ENCODE measurements at places on chromosomes 12 and 14. TPM values are rescaled to one million over a fixed set of nuclear protein-coding genes. Genes with fewer than 3 reads are reported as not detected.

CLECL1 gene
- not detected for total RNA-seq

KLHL33 gene
- total RNA-seq: not detected

COCH gene
- total RNA-seq: not detected

ABCC9 gene
- total RNA-seq: 0.34 TPM

TAS2R42 gene
- not detected for total RNA-seq

IQSEC3 gene
- under 0.01 TPM for total RNA-seq

CMA1 gene
- total RNA-seq: not detected

TSHR gene
- total RNA-seq: not detected

PTCSC3 gene
- total RNA-seq: not detected

SOCS4 gene
- total RNA-seq: 22.2 TPM

ANKRD33 gene
- total RNA-seq: not detected

MRPL51 gene
- 94.7 TPM for total RNA-seq

PDZRN4 gene
- total RNA-seq: not detected

SERPINA3 gene
- total RNA-seq: 234 TPM

Measured in nasal cavity respiratory epithelium epithelial cell of viscerocranial mucosa (primary cell).